ENCODE measurements at places on chromosomes 4 and X.

DNA sequence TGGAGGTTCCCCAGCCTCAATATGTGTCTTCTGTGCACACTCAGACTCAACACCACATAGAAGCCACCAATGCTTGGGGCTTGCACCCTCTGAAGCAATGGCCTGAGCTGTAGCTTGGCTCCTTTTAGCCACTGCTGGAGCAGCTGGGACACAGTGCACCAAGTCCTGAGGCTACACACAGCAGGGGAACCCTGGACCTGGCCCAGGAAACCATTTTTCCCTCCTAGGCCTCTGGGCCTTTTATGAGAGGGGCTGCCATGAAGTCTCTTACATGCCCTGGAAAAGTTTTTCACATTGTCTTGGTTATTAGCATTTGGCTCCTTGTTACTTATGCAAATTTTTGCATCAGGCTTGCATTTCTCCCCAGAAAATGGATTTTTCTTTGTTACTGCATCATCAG, 306.2 kb downstream of the CPXCR1 start:
- DNase-seq = no peak

DNA sequence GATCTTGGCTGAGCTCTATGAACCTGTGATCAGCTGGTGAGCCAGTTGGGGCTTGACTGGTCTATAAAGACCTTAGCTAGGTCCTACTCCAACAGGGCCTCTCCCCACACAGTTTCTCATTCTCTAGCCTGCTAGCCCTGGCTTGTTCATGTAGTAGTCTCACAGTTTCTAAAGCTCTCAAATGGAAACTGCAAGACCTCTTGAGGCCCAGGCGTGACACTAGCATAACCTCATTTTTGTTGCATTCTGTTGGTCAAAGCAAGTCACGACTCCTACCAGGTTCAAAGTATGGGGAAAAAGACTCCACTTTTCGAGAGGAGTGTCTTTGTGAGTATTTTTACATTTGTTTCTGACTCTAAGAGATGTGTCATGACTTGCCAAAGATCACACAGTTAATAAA, 50.9 kb downstream of the CEP44 start:
- DNase-seq = no peak

DNA sequence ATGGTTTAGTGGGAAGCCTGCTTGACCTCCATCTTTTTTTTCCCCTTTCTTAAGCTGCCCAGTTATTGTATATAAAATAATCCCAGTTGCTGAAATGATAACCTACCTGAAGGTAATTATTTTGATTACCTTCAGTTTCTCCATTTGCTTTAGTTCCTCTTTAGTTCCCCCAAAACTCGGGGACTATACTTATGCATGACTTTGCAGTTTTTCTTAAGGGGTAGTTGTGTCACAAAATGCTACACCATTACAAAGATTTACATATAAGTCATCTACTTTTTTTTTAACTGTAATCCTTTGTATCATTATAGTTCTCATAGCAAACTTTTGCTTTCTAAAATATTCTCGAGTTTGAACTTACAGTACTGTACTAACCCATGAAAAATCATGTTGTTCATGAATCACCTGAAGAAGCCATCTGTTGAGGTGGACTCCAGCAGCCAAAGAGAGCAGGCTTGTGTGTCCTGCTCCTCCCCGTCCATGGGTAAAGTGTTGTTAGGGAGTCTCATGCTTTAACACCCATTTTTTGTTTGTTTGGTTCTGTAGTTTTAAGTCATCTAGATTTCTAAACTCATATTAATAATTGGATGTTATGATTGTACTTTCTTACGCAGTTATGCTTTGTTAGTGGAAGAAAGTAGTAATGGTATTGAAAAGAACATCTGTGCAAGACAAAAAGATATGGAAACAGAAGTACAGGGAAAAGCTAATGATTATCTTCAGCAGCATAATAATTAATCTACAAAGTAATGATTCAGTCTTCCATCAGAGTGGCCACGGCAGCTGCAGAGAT, 34.6 kb downstream of the HADH start:
- no peak for DNase-seq

DNA sequence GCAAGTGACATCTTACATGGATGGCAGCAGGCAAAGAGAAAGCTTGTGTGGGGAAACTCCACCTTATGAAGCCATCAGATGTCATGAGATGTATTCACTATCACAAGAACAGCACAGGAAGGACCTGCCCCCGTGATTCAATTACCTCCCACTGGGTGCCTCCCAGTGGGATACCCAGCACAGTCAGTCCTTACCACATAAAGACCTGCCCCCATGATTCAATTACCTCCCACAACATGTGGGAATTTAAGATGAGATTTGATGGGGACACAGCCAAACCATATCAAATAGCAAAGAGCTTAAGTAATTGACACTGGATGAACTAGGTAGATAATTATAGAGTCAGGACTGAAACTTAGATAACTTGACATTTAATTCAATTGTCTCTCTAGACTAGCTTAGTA, 85.6 kb downstream of the SLIT2 start:
- DNase-seq = peak; percentile 72

GRCh38 chr4:140515423-140515822, 8.5 kb upstream of the ELMOD2 start:
- DNase-seq = no peak

- peak; percentile 62 for DNase-seq
Measured at GRCh38 chrX:22081475-22082092, 49.5 kb downstream of the PHEX start.

DNA sequence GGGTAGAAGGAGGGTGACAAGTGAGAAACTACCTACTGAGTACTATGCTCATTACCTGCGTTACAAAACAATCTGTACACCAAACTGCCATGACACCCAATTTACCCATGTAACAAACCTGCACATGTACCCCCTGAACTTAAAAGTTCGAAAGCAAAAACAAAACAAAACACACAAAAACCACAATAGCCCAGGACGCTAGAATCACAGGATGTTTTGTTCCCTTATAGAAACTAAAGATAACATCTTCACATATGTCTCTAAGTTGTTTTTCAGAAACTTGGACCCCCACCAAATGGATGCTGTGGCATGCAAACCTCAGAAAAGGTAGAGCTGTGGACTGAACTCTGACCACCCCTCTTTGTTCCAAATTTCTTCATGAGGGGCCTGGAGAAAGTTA, 25.2 kb upstream of the PNMA5 start:
- DNase-seq = no peak

DNA sequence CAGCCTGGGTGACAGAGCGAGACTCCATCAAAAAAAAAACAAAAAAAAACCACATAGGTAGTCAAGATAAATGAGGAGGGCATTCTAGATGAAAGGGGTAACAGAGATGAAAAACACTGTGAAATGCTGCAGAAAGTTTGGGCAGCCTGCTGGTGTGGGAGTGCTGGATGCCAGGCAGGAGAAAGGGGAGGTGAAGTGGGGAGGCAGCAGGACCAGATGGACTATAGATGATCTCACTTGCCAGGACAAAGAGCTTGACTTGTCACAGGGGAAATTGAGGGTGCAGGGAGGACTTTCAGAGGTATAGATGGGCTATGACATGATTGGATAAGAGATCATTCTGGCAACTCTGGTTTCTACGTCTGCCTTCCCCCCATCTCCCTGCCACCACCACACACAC, 519.7 kb upstream of the ZFP42 start:
- no peak for DNase-seq

- DNase-seq = no peak
Measured at GRCh38 chr4:48669086-48669485, 111.0 kb downstream of the FRYL start.

- DNase-seq = peak; percentile 63
Measured at GRCh38 chr4:41120297-41121217, 93.8 kb downstream of the APBB2 start.

Measured in fibroblast of upper back skin (primary cell).